Stimulated activated naive CD4-positive, alpha-beta T cell (primary cell): ENCODE measurements at places on chromosomes 2 and 18.
A peak's percentile ranks its signal among the peaks of the same experiment; 100 is the strongest.

DNA sequence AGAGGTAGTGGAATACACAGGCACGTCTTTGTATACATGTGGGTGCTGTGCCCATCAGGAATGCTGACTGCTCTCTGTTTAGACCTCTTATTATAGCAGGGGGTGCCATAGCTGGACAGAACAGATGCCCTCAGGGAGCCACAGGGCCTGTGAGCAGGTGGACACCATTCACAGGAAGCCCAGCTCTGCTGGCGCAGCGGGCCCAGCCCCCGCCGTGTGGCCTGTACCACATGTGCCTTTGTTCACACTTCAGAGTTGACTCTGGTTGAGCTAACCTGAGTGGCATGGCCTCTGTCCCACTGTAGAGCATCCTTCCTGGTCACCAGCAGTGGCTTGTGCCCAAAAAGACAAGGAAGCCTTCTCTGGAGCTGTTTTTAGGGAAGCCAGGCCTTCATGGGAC is 730.9 kb upstream of the ID2 start:
- no peak for DNase-seq

GRCh38 chr18:10757946-10758345 is 232.1 kb downstream of the NAPG start:
- no peak for DNase-seq

DNA sequence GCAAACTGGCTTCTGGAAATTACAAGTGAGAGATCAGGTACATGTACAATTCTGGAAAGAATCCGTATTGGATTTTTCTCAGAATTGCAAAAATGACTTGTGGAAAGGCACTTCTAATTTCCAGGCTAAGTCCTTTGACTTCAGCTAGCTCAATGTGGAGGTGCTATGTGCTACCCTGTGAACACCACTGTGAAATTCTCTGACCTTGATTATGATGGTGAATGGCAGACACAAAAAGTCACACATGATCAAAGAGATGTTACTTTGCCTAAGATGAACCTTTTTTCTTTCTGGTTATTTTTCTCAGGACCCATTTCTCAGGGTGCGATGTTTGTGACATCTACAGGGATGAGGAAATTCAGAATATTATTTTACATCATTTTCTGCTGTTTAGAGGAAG is 856.6 kb upstream of the VRK2 start:
- no peak for DNase-seq

GRCh38 chr18:76993573-76993972 is 139.0 kb downstream of the MBP start:
- DNase-seq, result no peak

DNA sequence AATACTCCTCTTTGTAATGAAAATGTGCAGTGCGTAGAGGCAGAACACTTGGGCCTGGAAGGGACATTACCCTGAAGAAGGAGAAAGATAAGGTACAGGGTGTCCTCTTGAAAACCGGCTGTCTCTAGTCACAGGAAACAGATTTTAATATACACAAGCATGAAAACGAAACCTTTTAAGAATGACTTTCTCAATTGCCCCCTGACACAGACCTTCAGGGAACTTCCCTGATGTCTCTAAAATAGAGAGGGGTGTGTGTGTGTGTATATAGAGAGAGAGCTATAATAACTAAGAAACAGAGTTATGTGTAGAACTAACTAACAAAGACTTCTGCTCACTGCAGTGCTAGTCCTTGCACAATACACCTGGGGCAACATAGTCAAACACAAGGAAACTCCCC is 780.0 kb downstream of the CNTNAP5 start:
- DNase-seq, result no peak

DNA sequence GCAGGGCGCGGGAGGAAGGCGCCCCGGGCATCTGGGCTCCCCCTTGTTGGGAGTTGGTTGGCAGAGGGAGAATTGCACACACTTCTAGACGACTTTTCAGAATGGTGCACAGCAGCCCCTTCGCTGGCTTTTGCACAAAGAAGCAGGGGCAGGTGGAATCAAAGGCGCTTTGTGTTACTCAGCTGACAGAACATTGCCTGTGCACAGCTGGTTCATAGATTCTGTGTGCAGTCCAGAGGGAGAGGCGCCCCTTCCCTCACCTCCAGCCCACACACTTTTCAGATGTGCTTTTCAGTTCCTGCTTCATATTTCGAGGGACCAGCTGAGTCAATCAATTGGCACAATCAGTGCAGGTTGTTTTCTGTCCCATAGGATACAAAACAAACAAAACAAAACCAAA is 348.4 kb upstream of the RAB12 start:
- no peak for DNase-seq

GRCh38 chr2:154704991-154705390 is 6.5 kb downstream of the KCNJ3 start:
- DNase-seq, result no peak

DNA sequence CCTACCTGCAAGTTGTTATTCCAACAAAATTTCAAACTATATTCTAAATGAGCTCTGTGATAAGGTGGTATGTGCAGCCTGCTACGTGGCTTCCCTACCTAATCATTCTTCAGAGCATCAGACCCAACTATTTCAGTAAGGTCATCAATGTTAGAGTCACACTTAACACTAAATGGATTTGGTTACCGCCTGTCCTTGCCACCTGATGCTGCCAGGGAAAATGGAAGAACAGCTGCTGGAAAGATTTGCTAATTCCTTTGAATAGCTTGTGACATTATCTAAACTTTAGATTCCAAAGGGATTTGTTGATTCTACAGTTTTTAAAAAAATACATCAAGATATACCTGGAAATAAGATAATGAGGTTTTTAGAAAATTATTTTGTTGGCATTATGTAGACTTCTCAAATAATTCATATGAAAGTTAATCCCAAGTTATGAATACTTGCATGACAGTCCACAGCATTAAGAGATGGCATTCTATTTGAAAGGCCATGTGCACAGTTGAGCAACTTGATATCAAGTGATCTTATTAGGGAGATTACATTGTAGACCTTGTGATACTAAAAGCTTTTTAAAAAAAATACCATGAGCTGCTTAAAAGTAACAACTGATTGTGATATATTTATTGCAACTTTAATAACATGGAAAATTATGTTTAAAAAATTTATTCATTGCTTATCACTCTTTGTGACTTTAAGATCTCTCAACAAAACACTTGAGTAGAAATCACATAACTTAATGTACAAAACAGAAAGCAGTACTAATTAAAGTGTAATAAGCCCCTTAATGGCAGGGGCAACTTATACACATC is 98.3 kb upstream of the UGP2 start:
- no peak for DNase-seq

DNA sequence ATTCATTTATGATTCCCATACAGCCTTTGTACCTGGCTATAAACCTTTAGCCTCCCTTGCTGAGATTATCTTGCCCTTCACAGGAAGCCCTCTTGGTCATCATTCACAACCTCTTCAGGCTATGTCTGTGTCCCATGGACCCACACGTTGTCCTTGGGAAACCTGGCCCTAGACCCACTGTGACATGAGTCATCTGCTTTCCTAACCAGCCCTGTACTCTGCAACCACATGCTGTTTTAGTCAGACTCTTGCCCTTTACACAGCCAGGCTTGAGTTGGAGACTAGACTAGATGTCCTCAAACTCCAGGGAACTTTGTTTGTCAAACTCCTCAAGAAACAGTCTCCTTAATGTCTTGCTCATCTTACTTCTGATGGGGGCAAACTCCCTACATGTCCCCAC is 229.3 kb upstream of the ZSWIM2 start:
- no peak for DNase-seq

DNA sequence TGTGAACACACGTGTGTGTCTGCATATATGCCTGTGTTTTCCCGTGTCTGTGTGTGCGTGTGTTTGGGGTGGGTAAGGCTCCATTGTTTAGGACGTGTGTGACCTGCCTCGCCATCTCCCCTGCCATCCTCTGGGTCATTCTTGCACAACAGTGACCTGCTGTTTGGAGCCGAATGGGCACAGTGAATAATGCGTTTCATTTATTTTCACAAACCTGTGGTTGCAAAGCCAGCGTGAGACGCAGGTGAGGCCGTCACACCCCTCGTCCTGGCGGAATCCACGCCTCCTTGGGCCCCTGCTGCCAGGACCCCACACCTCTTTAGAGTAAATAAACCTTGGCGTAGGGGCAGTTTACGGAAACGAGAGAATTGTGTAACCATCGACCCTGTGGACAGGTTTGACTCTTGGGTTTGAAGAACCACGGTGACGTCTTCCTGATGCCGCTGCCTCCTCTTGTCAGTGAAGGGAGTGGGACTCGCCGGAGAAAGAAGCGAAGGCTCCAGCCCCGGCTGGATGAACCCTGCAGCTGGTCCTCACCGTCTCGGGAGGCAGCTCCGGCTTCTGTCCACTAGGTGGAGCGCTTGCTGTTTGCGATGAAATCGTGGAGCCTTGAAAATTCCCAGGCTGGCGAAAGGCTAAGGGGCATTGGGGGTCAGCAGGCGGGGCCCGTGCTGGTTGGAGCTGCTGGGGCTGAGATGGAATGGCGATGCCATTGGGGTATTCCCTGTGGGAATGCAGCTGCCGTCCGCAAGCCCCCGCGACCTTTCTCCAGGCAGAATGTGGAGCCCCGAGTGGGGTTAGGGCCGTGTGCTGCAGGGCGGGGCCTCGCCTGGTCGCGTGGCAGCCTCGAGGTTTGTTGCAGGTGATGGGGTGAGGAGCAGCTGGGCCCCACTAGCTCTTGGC is 81.1 kb downstream of the RTP5 start:
- peak; percentile 21 for DNase-seq

- no peak for DNase-seq
Observed at GRCh38 chr2:64008434-64009009, 10.7 kb downstream of the VPS54 start.

DNA sequence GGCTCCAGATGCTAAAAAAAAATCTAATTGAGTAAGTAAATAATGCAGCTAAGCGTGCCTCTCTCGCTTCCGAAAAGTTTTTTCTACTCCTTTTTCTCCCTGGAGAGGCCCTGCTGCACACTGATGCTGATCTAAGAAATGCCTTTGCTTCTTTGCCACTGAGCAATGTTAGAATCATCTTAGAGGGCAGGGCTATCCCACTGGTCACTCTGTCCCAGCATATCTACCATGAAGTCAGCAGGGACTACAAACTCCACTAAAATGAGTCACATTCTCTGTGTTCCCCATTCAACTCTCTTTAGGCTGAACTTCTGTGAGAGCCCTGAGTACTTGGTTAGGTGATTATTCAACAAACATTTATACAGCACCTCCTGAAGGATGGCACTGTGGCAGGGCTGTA is 127.6 kb upstream of the LYPD1 start:
- DNase-seq, result no peak

GRCh38 chr18:24051031-24051947 is 36.7 kb downstream of the TTC39C start:
- DNase-seq, result no peak

DNA sequence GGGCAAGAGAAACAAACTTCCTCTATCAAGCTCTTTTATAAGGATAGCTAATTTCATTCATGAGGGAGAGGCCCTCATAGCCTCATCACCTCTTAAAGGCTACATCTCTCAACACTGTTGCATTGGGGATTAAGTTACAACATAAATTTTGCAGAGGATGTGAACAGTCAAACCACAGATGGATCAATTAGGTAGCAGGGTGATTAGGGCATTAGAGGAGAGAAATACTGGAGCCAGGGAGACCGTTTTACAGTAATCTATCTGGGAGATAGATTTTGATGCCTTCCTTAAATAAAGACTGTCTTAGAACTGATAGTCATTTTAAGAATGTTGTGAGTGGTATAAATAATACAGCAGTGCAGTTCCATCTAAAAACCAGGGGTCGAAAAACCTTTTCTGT is 258.9 kb downstream of the DCC start:
- DNase-seq, result no peak

- no peak for DNase-seq
Observed at GRCh38 chr2:38722271-38723061, 28.7 kb downstream of the SRSF7 start.

DNA sequence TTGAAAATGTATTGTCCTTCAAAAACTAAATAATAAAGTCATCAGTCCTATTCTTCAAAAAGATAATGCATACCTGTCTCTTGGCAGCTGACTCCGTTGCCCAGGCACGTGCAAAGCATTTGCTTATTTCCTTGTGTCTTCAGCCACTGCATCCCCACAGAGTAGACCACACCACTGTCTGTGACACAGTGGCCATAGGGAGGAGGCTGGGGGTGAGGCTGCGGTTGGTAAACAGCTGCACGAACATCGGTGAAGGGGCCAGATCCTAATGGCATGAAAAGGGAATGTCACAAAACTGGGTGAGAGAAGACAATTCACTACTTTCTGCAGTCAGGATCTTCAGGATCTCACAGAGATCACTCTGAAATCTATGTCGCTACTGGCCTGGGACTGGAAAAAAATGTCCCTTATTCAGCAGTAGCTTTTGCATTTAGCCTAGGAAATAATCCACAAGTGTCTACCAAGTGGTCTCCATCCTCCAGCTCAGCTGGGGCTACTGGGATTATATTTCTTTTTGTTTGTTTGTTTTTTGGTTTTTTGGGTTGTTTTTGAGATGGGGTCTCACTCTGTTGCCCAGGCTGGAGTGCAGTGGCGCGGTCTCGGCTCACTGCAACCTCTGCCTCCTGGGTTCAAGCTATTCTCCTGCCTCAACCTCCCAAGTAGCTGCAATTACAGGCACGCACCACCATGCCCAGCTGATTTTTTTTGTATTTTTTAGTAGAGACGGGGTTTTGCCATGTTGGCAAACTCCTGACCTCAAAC is 10.7 kb downstream of the FN1 start:
- DNase-seq, result no peak

GRCh38 chr2:217199255-217199630 is 339.4 kb upstream of the TNP1 start:
- DNase-seq, result no peak

GRCh38 chr2:74199871-74200305 is 1.5 kb downstream of the MTHFD2 start:
- DNase-seq, result no peak

- DNase-seq, result no peak
Observed at GRCh38 chr2:60717691-60718090, 38.4 kb upstream of the PAPOLG start.

DNA sequence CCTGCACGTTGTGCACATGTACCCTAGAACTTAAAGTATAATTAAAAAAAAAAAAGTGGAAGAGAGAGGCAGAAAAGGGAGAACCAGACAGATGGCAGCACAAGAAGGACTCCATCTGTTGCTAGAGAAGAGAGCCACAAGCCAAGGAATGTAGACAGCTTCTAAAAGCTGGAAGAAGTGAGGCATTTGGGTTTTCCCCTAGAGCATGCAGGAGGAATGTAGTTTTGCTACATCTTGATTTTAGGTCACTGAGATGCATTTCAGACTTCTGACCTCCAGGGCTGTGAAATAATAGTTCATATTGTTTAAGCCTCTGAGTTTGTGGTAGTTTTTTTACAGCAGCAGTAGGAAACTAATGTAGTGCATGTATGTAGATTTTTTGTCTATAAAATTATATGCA is 46.0 kb downstream of the CAVIN2 start:
- no peak for DNase-seq

GRCh38 chr2:11292464-11293255 is 51.8 kb downstream of the ROCK2 start:
- no peak for DNase-seq

- DNase-seq, result no peak
Observed at GRCh38 chr2:138716183-138716582, 64.0 kb downstream of the NXPH2 start.
